ENCODE measurements at places on chromosomes 5 and 9.

GRCh38 chr5:131381777-131382176 lies 117.9 kb downstream of the CDC42SE2 start:
- DNase-seq, result no peak

- no peak for DNase-seq
Measured at GRCh38 chr5:62969409-62970120, 390.9 kb downstream of the LRRC70 start.

- peak; percentile 77 for DNase-seq
Measured at GRCh38 chr5:28729067-28729466, 1690.7 kb upstream of the CDH9 start.

GRCh38 chr5:138336952-138337684 lies 948 bp upstream of the FAM53C start:
- DNase-seq, result no peak

GRCh38 chr5:63240063-63240755 lies 661.6 kb downstream of the LRRC70 start:
- no peak for DNase-seq

DNA sequence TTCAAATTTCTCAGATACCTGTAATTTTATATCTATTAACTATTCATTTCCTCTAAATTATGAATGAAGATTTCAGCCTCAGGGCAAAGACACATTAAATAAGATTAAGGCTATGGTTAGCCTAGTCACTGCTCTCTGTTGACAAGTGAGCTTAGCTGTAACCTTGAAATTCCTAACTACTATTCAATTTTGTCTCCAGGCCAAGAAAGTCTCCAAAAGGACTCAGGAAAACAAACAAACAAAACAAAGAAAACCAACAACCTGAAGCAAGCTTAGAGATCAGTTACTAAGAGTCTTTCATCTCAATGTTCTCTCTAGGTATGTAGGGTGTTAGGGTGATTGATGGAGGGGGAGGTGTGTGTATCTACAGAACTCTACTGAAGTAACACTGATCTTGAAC lies 9.6 kb upstream of the CTNNAL1 start:
- no peak for DNase-seq

DNA sequence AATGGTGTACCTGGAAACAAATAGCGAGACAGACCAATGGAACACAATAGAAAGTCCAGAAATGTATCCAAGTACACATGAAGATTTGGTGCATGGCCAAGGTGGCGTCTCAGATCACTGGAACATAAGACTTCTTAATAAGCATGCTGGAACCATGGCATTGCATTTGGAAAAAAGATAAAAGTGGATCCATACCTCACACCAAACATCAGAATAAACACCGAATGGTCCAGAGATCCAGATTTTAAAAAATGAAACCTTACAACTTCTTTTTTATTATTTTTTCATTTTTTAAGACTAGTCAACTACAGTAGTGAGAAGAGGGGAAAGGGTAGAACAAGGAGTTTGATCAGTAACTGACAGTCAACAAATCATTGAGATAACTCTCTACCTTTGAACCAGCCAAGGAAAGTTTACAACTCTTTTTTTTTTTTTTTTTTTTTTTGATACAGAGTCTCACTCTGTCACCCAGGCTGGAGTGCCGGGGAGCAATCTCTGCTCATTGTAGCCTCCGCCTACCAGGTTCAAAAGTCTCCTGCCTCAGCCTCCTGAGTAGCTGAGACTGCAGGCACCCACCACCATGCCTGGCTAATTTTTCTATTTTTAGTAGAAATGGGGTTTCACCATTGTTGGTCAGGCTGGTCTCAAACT lies 8.8 kb upstream of the DUSP1 start:
- no peak for DNase-seq

- DNase-seq, result no peak
Measured at GRCh38 chr5:180626661-180627385, 22.6 kb downstream of the FLT4 start.

DNA sequence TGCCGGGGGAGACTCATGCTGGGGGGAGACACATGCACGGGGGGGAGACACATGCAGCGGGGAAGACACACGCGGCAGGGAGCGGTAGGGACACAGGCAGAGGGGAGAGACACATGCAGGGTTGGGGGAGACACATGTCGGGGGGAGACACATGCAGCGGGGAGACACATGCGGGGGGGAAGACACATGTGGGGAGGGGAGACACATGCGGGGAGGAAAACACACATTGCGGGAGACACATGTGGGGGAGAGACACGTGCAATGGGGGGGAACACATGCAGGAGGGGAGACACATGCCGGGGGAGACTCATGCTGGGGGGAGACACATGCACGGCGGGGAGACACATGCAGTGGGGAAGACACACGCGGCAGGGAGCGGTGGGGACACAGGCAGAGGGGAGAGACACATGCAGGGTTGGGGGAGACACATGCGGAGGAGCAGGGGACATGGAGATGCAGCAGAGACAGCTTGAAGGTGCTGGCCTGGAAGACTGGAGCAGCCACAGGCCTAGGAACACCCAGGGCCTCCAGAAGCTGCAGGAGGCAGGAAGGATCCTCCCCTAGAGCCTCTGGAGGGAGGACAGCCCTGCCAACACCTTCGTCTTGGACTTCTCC lies 20.3 kb upstream of the OLFM1 start:
- DNase-seq, result no peak

GRCh38 chr9:34158362-34158869 lies 20.4 kb upstream of the UBAP1 start:
- no peak for DNase-seq

DNA sequence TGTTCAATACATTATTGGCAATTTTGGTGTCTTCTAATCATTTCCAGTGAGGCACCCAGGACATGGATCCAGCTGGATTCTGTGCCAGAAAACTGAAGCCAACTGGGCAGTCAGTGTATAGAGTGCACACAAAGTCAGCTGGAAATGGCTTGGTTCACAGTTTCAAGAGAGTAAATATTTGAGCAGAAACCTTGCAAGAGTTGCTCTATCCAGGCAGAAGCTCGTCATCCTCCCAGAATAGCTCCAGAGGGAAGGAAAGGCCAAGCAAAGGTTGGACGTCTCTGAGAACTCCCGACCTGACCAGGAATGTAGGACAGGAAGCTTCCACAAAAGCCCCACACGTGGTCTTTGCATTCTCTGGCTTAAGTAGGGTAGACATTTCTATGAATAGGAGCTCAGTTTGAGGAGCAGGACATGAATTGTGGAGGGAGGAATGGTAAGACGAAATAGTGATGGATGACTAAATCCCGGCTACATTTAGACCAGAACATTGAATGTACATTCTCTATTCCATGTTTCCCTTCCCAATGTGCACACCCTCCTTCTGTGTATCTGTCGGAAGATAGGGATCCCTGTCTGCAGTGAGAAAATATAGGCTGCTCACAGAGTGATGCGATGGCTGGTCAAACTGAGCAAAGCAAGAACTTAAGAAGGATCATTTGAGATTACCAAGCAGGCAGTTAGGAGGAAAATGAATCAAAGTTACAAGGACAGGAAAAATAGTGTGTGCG lies 72.7 kb upstream of the FCN2 start:
- DNase-seq, result no peak
